Hepatic stellate cell (primary cell): ENCODE measurements at places on chromosomes 13 and 19.

DNA sequence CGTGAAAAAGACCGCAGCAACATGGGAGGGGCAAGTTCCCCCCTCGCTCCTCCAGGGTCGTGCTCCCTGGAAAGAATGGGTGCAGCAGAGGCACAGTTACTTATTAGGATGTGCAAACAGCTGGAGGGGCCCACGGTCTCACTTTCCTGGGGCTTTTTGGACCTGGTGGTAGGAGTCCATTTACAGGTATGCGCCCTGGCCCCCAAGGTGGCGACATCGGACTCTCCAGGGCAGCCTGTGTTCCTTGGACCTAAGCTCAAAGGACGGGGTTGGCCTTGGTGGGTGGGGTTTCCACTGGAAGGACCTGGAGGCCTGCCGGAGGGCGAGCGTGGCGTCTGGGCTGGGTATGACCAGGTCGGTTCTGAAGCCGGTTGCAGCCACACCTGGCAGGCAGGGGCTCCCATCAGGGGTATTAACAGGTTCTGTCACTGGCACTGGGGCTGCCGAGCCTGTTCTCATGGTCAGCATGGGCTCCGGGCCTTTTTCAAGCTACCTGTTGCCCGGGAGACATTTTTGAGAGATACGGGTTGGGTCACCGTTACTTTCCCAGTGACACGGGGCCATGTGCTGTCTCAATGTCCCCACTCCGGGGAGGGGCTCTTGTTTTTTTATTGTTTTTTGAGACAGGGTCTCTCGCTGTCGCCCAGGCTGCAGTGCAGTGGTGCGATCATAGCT is 5.9 kb downstream of the ZFR2 start:
- DNase-seq, result no peak

DNA sequence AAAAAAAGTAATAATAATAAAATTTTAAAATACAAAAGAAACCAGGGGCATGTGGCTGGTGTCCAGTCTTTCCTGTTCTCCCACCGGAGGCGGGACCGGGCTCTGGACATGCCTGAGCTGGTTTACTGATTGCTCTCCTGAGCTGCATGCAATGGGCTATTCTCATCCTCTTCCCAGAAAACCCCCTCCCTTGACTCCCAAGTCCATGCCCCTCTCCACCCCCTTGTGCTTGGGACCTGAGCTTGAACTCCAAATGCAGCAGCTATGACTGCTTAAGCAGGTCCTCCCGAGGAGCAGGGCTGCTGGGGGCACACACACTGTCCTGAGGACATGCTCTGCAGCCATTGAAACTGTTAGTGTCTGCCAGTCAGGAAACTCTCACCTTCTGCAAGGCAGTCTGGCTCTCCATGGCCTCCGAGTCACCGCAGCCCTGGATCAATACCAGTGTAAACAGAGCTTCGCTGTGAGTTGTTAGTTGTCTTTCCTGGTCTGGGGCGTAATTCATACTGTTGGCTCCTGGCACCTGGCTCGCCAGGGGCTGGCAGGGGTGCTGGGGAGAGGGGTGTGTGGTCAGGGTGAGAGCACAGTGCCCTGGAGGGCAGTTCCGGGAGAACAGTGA is 41.6 kb upstream of the CHST8 start:
- DNase-seq, result no peak

GRCh38 chr19:15488489-15489226 is 9.4 kb upstream of the PGLYRP2 start:
- no peak for DNase-seq

DNA sequence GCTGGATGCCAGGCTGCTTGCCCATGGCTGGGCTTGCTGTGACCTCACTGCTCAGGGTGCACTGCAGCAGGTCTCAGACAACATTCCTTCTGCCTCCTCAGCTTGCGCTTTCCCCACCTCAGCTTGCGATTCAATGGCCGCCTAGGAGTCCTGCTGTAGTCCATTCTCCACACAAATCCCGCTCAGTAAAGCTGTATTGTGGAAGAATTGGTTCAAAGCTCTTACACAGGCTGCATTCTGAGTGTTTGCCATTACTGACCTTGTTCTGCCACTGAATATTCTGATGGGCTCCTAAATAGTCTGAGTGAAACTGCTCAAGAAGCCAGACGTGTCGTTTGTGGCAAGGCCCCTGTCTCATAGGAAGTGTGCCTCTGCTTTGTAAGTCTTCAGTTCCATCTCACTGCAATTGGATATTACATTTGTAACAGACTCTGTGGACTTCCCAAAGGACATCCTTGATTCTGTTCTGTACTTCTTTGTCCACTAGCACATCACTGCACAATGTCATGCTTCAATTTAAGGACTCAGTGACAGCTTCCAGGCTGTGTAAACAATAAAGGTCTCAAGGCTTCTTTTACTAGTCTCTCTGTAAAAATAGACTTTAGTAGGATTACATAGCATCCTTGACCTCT is 49.8 kb downstream of the KATNAL1 start:
- peak; percentile 11 for DNase-seq

GRCh38 chr19:7846155-7846646 is 16.2 kb downstream of the EVI5L start:
- DNase-seq, result no peak

DNA sequence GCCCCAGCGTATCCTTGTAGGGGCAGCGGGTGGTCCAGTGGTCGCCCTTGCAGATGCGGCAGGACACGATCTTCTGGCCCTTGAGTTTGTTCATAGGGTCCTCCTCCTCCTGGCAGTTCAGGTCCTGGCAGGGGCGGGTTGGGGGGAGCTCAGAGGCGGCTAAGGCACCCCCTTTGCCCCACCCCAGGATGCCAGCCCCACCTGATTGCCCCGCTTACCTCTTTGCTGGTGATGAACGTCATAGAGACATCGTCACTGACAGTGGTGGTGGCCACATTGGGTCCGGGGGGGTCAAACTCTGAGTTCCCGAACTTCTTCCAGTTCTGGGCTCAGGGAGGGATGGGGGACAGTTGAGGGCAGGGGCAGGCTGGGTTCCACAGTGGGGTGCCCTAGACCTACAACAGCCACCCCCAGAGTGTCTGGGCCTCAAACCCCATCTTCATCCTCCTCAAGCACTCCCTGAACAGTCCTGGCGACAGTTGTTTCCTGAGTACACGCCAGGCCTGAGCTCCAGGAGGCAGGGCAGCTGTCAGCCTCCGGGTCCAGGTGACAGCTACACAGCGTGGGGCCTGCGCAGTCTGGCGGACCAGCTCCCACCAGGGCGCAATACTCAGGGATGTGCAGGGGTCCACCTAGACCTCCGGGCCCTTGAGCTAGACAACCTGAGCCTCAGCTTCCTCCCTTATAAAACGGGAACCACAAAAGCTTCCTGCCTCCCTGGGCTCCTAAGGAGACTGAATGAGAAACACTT is 2.7 kb downstream of the EIF3G start:
- DNase-seq, result no peak

DNA sequence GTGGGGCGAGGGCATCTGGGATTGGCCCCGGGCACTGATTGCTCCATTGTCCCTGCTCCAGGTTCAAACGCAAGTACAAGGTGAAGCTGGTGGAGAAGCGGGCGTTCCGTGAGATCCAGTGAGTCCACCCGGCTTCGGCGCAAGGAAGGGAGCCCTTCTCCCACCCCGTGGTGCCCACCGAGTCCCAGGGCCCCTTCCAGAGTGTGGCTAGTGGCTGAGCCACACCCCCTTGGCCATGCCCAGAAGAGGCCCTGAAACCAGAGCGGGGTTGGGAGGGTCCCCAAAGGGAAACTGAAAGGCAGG is 11.2 kb downstream of the NOP53 start:
- no peak for DNase-seq

DNA sequence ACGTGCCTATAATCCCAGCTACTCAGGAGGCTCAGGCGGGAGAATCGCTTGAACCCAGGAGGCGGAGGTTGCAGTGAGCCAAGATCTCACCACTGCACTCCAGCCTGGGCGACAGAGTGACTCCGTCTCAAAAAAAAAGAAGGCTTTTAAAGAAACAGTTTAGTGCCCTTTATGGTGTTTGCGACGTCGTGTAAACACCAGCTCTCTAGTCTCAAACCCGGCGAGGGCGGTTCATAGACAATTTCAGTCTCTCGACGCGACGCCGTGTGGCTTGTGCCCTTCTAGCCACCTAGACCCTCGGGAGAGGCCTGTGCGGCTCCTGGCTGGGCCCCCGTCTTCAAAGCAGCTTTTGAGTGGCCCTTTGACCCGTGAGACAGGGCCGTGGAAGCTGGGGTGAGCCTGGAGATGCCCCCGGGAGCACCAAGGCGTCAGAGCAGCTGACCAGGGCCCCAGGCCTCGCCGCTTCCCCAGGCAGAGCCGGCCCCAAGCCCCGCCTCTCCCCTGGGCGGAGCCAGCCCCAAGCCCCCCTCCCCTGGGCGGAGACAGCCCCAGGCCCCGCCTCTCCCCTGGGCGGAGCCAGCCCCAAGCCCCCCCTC is 5.0 kb upstream of the MADCAM1 start:
- no peak for DNase-seq

DNA sequence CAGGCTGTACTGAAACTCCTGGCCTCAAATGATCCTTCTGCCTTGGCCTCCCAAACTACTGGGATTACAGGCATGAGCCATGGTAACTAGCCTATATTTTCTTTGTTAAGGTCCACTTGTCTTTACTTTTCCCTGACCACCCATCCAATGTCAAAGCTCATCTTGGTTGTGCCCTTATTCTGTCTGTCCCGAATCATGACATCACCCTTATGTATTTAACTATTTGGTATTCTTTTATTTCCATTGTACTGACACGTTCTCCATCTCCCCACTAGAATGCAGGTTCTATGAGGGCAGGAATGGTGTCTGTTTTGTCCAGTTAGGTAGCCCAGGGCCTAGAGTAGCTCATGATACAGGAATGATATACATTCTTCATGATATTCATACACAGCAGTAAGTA is 104.8 kb downstream of the ZNF536 start:
- no peak for DNase-seq

DNA sequence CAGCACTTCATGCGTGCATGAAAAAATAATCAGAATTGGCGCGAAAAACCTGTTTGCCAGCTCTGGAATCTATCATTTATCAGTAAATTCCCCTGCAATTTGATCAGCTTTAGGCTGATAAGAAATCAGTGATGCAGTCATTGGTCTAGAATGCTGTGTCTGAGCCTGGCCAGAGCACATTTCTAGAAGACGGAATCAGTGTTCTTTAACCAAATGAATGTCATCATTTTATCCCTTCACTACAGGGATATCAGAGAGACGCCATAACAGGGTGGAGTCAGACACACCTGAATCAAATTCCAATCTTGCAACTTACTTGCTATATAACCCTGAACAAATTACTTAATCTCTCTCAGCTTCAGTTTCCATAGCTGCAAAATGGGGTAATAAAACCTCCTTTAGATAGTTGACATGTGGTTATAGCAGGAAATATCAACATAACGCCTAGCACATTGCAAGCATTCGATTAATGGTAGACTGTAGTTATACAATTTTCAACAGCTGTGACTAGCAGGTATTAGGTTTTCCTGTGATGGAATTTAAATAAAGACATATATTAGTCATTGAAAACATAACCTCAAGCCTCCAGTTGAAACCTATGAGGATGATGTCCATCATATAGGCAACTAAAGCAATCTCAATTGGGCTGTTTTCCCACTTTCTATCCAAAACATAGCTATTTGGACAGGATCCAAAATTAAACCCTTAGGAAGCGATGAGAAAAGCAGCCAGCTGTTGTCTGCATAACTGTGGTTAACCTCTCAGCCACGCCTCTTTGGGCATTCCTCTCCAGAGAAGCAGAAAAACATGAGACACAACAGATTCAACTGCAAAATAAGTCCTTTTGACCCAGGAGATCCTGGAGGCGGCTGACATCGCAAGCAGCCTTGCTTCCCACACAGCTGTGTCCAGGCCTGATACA is 51.6 kb upstream of the UBL3 start:
- DNase-seq, result peak; percentile 66
